IMR-90 (cell line): ENCODE measurements at places on chromosomes 16 and 17.

GRCh38 chr17:40301315-40301714 lies 7.7 kb upstream of the RARA start:
- peaks cover 16% of the 10 kb centered on the region for H3K4me1 ChIP-seq
- no peaks in the 10 kb centered on the region; the same call in 1 of the 2 replicates for H3K36me3 ChIP-seq
- no peak overlapping the region for H3K4me3 ChIP-seq
- H3K27ac ChIP-seq, result no peak overlapping the region
- no peak for DNase-seq
- H3K27me3 ChIP-seq, result no peaks in the 10 kb centered on the region

GRCh38 chr17:68182011-68182306 lies 65.9 kb upstream of the AMZ2 start:
- no peaks in the 10 kb centered on the region for H3K4me1 ChIP-seq
- no peak overlapping the region for H3K27ac ChIP-seq
- no peaks in the 10 kb centered on the region for H3K27me3 ChIP-seq
- DNase-seq, result no peak
- no peak overlapping the region for H3K4me3 ChIP-seq

DNA sequence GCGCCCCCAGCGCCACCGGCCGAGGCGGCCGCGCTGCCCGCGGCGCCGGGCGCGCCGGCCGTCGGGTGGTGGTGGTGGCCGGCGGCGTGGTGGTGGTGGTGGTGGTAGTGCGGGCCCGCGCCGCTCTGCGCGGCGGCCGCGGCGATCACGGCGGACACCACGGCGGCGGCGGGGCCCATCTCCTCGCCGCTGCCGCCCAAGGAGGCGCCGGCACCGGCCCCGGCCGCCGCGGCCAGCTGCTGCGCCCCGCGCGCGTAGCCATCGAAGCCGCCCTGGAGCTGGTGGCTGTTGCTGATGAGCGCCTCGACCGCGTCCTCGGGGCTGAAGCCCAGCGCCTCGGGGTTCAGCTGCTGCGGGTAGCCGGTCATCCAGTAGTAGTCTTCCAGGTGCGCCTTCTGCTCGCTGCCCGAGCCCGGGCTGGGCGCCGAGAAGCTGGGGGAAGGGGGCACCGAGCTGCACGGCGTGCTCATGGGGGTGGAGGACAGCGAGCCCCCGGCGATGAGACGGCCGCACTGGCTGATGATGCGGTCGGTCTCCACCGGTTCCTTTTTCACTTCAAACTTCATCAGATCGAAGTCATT lies 1.2 kb downstream of the MAF start:
- H3K4me1 ChIP-seq, result no peaks in the 10 kb centered on the region
- H3K27me3 ChIP-seq, result peaks cover 19% of the 10 kb centered on the region
- H3K27ac ChIP-seq, result no peak overlapping the region
- no peak for DNase-seq

DNA sequence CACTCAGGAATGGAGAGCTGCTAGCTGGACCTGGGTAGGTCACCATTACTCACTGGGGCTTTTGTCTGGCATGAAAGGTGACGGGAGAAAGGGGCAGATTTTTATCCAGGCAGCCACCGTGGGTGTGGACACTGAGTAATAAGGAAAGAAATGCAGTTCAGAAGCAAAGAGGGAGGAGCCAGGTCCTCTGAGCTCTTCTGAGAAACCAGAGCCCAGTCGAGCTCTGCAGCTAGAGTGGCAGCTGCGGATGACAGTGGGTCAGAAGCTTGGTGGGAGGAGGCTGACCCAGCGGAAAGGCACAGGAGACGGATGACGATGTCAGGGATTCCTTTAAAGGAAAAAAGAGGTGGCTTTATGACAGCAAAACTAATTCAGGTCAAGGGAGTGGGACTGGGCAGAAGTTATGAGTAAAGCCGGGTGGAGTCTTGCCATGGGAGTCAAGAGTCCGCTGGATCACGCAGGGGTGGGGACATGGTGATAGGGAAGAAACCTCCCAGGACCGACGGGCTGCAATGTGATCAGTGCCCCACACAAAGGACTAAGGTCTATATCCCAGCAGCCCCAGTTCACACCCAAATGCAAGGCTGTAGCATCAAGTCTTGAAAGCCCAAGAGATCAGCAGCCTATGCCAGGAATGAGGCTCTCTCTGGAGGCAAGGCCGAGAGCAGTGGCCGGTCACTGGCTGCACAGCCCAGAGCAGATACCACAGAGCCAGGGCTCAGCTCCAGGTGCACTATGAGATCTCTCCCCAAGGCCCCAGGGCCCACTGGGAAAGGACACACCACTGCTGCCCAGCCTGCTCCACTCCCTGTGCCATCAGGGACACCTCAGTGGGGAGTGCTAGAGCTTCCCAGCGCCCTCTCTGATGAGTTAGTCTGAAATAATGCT lies 6.3 kb upstream of the MNT start:
- DNase-seq, result peak; percentile 92
- peaks cover 33% of the 10 kb centered on the region for H3K4me1 ChIP-seq
- H3K27me3 ChIP-seq, result no peaks in the 10 kb centered on the region
- H3K4me3 ChIP-seq, result no peak overlapping the region
- H3K36me3 ChIP-seq, result no peaks in the 10 kb centered on the region

GRCh38 chr17:64250233-64250835 lies 12.7 kb downstream of the TEX2 start:
- H3K4me3 ChIP-seq, result no peak overlapping the region
- H3K27ac ChIP-seq, result no peak overlapping the region
- peaks cover 5% of the 10 kb centered on the region; the same call in 1 of the 2 replicates for H3K4me1 ChIP-seq
- no peaks in the 10 kb centered on the region for H3K27me3 ChIP-seq
- DNase-seq, result no peak
- no peaks in the 10 kb centered on the region for H3K36me3 ChIP-seq

- DNase-seq, result no peak
- no peak overlapping the region for H3K4me3 ChIP-seq
- H3K36me3 ChIP-seq, result peaks cover 6% of the 10 kb centered on the region
- peaks cover 22% of the 10 kb centered on the region for H3K4me1 ChIP-seq
- no peaks in the 10 kb centered on the region for H3K27me3 ChIP-seq
These were observed 112.7 kb downstream of the VPS53 start for GRCh38 chr17:601926-602303.

DNA sequence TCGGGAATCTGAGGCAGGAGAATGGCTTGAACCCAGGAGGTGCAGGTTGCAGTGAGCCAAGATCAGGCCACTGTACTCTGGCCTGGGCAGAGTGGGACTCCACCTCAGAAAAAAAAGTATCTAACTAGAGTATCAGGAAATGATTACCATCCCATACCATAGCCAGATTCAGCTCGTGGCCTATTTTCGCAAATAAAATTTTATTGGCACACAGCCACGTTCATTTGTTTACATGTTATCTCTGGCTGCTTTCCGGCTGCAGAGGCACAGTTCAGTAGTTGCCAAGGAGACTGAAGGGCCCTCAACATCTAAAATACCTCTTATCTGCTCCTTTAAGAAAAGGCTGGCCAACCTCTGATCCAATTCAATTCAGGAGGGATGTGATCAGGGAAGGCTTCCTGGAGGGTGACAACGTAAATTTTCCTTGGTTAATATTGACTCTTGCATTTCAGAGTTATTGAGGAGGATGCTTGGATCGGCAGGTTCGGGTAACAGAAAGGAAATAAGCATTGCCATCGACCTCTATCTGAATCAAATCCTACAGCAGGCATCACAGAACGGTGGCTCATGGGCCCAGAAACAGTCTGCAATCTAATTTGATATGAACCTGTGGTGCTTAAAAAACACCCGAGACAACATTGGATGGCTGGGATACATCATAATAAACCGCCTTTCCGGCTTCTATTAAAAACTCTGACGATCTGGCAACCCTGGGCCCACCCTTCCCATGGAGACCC lies 73.8 kb downstream of the XYLT1 start:
- no peaks in the 10 kb centered on the region for H3K36me3 ChIP-seq
- peak; percentile 52 for DNase-seq
- H3K27me3 ChIP-seq, result no peaks in the 10 kb centered on the region
- no peak overlapping the region for H3K4me3 ChIP-seq

- H3K27ac ChIP-seq, result no peak overlapping the region
- H3K36me3 ChIP-seq, result no peaks in the 10 kb centered on the region
- peaks cover 2% of the 10 kb centered on the region for H3K27me3 ChIP-seq
- no peaks in the 10 kb centered on the region for H3K4me1 ChIP-seq
- H3K4me3 ChIP-seq, result no peak overlapping the region
These were observed 192.3 kb upstream of the SALL1 start for GRCh38 chr16:51343411-51343810.

GRCh38 chr17:6811510-6811909 lies 20.0 kb downstream of the TEKT1 start:
- H3K4me1 ChIP-seq, result no peaks in the 10 kb centered on the region
- no peaks in the 10 kb centered on the region for H3K36me3 ChIP-seq
- no peak overlapping the region for H3K27ac ChIP-seq
- H3K4me3 ChIP-seq, result no peak overlapping the region
- H3K27me3 ChIP-seq, result no peaks in the 10 kb centered on the region; the same call in 1 of the 2 replicates

DNA sequence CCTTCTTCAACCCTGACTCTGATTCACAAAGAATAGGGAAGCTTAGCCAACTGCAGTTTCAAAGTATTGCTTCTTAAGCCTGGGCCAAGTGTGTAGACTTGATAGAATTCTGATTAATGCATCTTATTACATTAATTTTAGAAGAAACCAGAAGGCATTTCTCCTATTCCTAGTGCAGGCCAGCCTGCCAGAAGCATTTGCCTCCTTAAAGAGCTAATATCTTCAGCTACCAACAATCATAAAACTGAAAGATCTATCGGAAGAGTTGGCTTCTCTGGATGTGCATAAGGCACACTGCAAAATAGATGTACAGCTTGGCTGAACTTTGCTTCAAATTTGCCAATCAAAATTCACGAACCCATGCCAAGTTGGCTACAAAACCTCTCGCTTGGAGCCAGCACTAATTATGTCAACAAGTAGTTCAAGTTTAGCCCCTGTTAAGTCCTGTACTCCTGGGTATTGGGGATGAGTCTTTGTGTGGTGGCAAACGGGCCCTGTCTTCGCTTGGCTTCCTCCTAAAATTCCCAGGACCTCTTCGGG lies 717.8 kb downstream of the WWOX start:
- no peaks in the 10 kb centered on the region for H3K27me3 ChIP-seq
- no peak overlapping the region for H3K4me3 ChIP-seq
- H3K36me3 ChIP-seq, result no peaks in the 10 kb centered on the region
- no peak for DNase-seq
- no peak overlapping the region for H3K27ac ChIP-seq
- no peaks in the 10 kb centered on the region for H3K4me1 ChIP-seq

DNA sequence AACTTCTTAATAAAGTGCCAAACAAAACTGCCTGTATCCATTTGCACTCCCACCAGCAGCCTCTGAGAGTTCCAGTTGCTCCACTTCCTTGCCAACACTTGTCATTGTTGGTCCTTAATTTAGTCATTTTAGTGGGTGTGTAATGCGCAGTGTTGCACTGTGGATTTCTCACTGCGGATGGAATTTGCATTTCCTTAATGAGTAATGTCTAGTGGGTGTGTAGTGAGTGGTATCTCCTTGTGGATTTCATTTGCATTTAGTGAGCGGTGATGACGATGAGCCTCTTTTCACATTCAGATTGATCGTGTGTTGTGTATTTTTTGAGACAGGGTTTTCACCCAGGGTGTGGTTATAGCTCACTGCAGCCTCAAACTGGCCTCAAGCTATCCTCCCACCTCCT lies 4.1 kb upstream of the MSLN start:
- H3K36me3 ChIP-seq, result no peaks in the 10 kb centered on the region
- no peak overlapping the region for H3K4me3 ChIP-seq

- peak overlapping the region; percentile 71 for H3K27ac ChIP-seq
- no peaks in the 10 kb centered on the region for H3K27me3 ChIP-seq
- H3K4me3 ChIP-seq, result peak overlapping the region; percentile 60
- peaks cover 14% of the 10 kb centered on the region for H3K36me3 ChIP-seq
- peak; percentile 37 for DNase-seq
- H3K4me1 ChIP-seq, result peaks cover 13% of the 10 kb centered on the region
These were observed 963 bp upstream of the APRT start for GRCh38 chr16:88812513-88813268.

DNA sequence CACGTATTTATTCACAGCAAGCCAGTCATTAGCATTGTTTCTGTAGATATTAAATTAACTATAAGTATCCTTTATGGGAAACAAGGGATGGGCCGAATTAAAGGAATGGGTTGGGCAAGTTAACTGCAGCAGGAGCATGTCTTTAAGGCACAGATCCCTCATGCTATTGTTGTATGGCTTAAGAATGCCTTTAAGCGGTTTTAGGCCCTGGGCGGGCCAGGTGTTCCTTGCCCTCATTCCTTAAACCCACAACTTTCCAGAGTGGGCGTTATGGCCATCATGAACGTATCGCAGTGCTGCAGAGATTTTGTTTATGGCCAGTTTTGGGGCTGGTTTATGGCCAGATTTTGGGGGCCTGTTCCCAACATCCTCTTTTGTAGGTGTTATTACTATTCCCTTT lies 9.1 kb downstream of the PHKB start:
- no peaks in the 10 kb centered on the region for H3K36me3 ChIP-seq
- no peak overlapping the region for H3K4me3 ChIP-seq
- DNase-seq, result no peak

- H3K36me3 ChIP-seq, result peaks cover 32% of the 10 kb centered on the region
- H3K4me3 ChIP-seq, result peak overlapping the region; percentile 64
- H3K4me1 ChIP-seq, result peaks cover 48% of the 10 kb centered on the region
- H3K27me3 ChIP-seq, result no peaks in the 10 kb centered on the region
- H3K27ac ChIP-seq, result peak overlapping the region; percentile 62
These were observed 2.7 kb upstream of the TRAF7 start for GRCh38 chr16:2152695-2153506.

GRCh38 chr16:90002759-90003158 lies 16.5 kb downstream of the DBNDD1 start:
- H3K27me3 ChIP-seq, result no peaks in the 10 kb centered on the region
- H3K4me1 ChIP-seq, result no peaks in the 10 kb centered on the region
- H3K36me3 ChIP-seq, result peaks cover 11% of the 10 kb centered on the region
- H3K4me3 ChIP-seq, result no peak overlapping the region
- no peak for DNase-seq
- no peak overlapping the region for H3K27ac ChIP-seq

- peaks cover 8% of the 10 kb centered on the region for H3K4me1 ChIP-seq
- H3K27me3 ChIP-seq, result no peaks in the 10 kb centered on the region
- H3K27ac ChIP-seq, result no peak overlapping the region
- no peak for DNase-seq
These were observed 4.8 kb downstream of the SPATA2L start for GRCh38 chr16:89696670-89697128.

GRCh38 chr17:60451965-60452364 lies 29.7 kb downstream of the CHCT1 start:
- H3K36me3 ChIP-seq, result peaks cover 29% of the 10 kb centered on the region
- no peak overlapping the region for H3K4me3 ChIP-seq
- no peak for DNase-seq
- H3K27me3 ChIP-seq, result no peaks in the 10 kb centered on the region

GRCh38 chr17:61253362-61253761 lies 146.3 kb upstream of the TBX2 start:
- no peaks in the 10 kb centered on the region for H3K27me3 ChIP-seq
- no peak overlapping the region for H3K4me3 ChIP-seq
- peaks cover 16% of the 10 kb centered on the region for H3K4me1 ChIP-seq
- DNase-seq, result no peak
